CD4-positive, alpha-beta memory T cell (primary cell): ENCODE measurements at places on chromosomes 12 and 14. TPM values are rescaled to one million over a fixed set of nuclear protein-coding genes. Genes with fewer than 3 reads are reported as not detected.
A peak's percentile ranks its signal among the peaks of the same experiment; 100 is the strongest.

The CEP128 gene
- 21.6 TPM for total RNA-seq

The DBX2 gene
- not detected for total RNA-seq

GRCh38 chr12:114671443-114672411, 12.2 kb downstream of the TBX3 start:
- no peaks in the 10 kb centered on the region for H3K36me3 ChIP-seq
- H3K27me3 ChIP-seq: peaks cover 7% of the 10 kb centered on the region
- no peaks in the 10 kb centered on the region for H3K4me1 ChIP-seq
- no peak overlapping the region for H3K4me3 ChIP-seq
- no peak overlapping the region for H3K27ac ChIP-seq
- no peak for DNase-seq

- no peak for DNase-seq
- H3K4me3 ChIP-seq: no peak overlapping the region
- no peaks in the 10 kb centered on the region for H3K36me3 ChIP-seq
- H3K27ac ChIP-seq: no peak overlapping the region
- peaks cover 4% of the 10 kb centered on the region for H3K27me3 ChIP-seq
These were observed 3.6 kb downstream of the CMKLR1 start for GRCh38 chr12:108335349-108336119.

- H3K4me1 ChIP-seq: peaks cover 49% of the 10 kb centered on the region
- H3K27me3 ChIP-seq: no peaks in the 10 kb centered on the region
- H3K27ac ChIP-seq: peak overlapping the region; percentile 50
- peak; percentile 85 for DNase-seq
- peaks cover 15% of the 10 kb centered on the region for H3K36me3 ChIP-seq
These were observed 13.5 kb downstream of the DHRS7 start for GRCh38 chr14:60151715-60152114.

- H3K27me3 ChIP-seq: no peaks in the 10 kb centered on the region
- no peaks in the 10 kb centered on the region for H3K36me3 ChIP-seq
- H3K4me3 ChIP-seq: no peak overlapping the region
- DNase-seq: no peak
- H3K4me1 ChIP-seq: no peaks in the 10 kb centered on the region
These were observed 220.5 kb downstream of the CACNA1C start for GRCh38 chr12:2273288-2273687.

- no peak overlapping the region for H3K27ac ChIP-seq
- no peak overlapping the region for H3K4me3 ChIP-seq
- no peaks in the 10 kb centered on the region for H3K4me1 ChIP-seq
- H3K27me3 ChIP-seq: no peaks in the 10 kb centered on the region
- H3K36me3 ChIP-seq: no peaks in the 10 kb centered on the region
- DNase-seq: no peak
These were observed 158.3 kb downstream of the KIF26A start for GRCh38 chr14:104296388-104297312.

DNA sequence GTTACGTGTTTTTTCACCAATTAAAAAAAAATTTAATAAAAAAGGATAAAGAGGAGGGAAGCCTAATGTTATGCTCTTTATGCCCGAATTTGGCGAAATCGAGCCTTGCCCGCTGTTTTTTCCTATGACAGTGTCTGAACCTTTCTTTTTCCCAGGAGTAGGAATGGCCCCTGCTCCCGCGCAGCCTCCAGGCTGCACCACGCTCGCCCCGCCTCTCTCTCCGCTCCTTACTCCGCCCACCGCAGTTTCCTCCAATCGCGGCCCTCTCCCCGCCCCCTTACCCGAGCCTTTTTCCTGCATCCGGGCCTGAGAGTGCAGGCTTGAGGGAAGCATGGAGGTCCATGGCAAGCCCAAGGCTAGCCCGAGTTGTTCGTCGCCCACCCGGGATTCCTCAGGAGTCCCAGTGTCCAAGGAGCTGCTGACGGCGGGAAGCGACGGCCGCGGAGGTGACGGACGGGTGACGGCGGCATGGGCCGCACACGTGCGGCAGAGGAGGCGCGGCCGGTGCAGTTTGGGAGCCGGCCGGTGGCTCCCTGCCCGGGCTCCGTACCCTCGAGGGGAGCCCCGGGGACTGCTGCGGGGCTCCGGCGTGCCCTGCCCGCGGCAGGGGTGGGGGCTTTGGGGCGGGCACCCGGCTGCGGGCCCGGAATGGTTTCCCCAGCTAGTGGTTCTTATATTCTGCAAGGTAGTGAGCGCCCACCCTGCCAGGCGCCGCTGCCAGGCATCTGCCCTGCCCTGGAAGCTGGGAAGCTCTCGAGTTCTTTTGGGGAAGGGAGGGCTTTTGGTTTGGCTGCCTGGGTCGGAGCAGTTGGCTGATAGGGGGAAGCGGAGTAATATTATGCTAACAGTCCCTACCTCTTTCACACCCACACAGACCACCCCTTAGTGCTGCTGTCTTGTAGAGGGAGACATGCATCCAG, at the start of gene NOPCHAP1:
NOPCHAP1 (plus strand) TSS at position 295 of the 920 bp plus-strand sequence; CDS start at position 332, 37 bp downstream.
- peak within 1 kb of the TSS; percentile 64 for H3K27ac ChIP-seq
- peak; percentile 79 for DNase-seq
- peaks cover 28% of the 10 kb centered on the region for H3K4me1 ChIP-seq
- no peaks in the 10 kb centered on the region for H3K27me3 ChIP-seq
- H3K4me3 ChIP-seq: peak within 1 kb of the TSS; percentile 68

- peaks cover 28% of the 10 kb centered on the region for H3K4me1 ChIP-seq
- H3K36me3 ChIP-seq: no peaks in the 10 kb centered on the region
- H3K27me3 ChIP-seq: no peaks in the 10 kb centered on the region
- no peak overlapping the region for H3K4me3 ChIP-seq
These were observed 164.3 kb upstream of the BCL2L14 start for GRCh38 chr12:11906286-11906935.

GRCh38 chr12:53094394-53094787, 3.1 kb upstream of the IGFBP6 start:
- no peak overlapping the region for H3K4me3 ChIP-seq
- H3K36me3 ChIP-seq: no peaks in the 10 kb centered on the region
- peaks cover 28% of the 10 kb centered on the region for H3K4me1 ChIP-seq
- no peak overlapping the region for H3K27ac ChIP-seq
- H3K27me3 ChIP-seq: no peaks in the 10 kb centered on the region
